Anterior cingulate cortex (tissue), 58 donors: ENCODE measurements at places on chromosomes 12 and 14.

- no peak for DNase-seq
These were observed 33.2 kb upstream of the PRKAB1 start for GRCh38 chr12:119634743-119635142.

DNA sequence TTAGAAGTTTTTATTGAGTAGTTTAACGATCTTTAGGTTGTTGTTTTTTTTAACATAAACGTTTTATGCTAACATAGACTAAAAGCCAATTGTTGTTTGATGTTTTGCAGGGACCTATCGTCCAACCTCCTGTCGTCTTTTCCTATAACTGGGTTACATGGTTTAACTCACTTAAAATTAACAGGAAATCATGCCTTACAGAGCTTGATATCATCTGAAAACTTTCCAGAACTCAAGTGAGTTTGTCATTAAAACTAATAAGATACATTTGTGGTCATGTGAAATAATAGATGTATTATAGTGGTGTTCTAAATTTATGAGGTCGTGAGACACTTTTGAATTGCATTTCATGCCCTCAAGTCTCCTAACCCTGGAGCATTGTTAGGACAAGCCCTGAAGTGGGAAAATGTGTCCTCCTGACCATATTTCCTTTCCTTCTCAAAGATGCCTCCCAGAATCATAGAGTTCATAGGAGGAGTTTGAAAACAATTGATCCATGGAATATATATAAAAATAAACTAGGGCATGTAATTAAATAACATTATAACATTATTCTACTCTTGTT, 84.9 kb downstream of the ZFC3H1 start:
- no peak for DNase-seq

GRCh38 chr12:4307593-4308333, 13.2 kb upstream of the TIGAR start:
- DNase-seq = peak; percentile 70

DNA sequence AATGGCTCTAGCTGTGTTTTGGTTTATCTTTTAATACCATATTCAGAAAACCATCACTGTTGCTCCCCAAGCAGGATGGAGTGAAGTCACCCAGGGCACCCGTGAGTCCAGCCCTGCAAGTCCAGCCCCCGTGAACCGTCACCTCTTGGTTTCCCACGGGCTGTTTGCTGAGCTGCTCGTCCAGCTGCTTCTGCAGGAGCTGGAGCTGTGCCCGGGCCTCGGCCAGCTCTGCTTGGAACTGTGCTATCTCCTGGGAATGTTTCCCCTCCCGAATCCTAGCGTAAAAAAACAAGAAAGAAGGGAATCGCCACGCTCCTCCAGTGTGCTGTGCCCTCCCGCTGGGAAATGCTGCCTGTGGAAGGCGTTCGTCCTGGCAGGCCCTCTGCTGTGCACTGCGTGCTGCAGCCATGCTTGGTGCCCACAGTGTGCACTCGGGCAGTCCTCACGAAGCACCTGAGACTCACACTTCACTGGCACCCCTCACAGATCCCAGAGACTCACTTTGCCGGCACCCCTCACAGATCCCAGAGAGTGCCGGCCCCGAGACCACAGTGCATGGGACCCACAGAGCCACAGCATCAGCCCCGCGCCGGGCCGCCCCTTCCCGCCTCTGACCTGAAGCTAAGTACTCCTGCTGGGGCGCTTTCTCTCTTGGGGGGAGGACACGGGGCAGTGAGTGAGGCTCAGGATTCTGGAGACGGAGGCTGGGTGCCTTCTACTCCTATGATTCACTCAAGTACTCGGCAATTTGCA, 15.4 kb upstream of the ANKLE2 start:
- no peak for DNase-seq

- DNase-seq = no peak
These were observed 18.7 kb downstream of the FLVCR2 start for GRCh38 chr14:75597149-75597548.

- DNase-seq = no peak
These were observed 154.3 kb downstream of the TSPAN9 start for GRCh38 chr12:3231399-3231876.

DNA sequence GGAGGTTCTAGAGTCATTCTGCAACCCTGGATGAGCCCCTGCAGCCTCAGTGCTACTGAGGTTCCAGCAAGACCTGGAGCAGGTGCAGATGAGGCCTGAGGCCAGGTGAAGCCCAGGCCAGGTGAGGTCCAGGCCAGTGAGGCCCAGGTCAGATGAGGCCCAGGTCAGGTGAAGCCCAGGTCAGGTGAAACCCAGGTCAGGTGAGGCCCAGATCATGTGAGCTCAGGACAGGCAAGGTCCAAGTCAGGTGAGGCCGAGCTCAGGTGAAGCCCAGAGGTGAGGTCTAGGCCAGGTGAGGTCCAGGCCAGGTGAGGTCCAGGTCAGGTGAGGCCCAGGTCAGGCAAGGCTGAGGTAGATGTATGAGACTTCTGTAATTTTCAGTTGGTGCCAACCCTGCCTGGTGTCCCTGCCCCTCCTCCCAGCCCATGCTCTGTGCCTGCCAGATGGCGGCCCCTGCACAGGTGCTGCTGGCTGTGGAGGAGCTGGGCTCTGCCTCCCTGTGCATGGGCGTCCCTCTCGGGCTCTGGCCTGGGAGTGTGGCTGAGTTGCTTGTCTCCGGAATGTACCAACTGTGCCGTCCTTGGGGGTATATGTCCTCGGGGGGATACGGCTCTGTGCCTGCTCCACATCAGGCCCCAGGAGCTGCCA, 388.5 kb downstream of the TMEM121 start:
- no peak for DNase-seq

DNA sequence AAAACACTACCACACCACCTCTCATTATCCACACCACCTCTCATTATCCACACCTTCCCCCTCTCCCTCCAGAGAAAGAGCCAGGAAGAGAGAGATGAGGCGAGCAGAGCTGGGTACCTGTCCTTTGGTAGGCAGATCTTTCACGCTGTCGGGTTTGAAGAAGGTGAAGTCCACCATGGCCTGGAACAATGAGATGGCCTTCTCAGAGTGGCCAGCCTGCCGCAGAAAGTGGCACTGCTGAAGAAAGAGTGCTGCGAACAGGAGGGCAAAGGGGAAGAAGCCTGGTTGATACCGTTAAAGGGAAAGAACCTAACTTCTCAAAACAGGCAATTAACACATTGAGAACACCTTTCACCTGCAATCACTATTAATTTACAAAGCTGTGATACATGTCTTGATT, 30.6 kb downstream of the NRDE2 start:
- DNase-seq = no peak

GRCh38 chr14:56342494-56342942, 224.3 kb downstream of the PELI2 start:
- no peak for DNase-seq

GRCh38 chr14:93533842-93534241, 103.1 kb downstream of the UNC79 start:
- DNase-seq = no peak

DNA sequence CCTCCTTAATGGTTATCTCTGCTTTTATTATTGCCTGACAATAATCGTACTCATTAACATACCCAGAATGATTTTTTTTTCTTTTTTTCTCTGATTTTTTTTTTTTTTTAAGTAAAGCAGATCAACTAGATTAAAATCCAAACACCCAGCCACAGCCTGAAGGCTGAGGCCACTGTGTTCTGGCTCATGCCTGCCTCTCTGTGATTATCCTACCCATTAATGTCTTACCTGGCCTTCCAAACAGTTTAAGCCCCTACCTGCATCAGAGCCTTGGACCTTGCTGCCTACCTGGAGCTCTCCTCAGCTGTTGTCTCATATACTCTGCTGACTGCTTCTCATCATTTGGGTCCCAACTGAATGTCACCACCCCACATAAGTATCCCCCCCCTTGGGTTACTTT, 6.8 kb upstream of the TMED10 start:
- DNase-seq = no peak

DNA sequence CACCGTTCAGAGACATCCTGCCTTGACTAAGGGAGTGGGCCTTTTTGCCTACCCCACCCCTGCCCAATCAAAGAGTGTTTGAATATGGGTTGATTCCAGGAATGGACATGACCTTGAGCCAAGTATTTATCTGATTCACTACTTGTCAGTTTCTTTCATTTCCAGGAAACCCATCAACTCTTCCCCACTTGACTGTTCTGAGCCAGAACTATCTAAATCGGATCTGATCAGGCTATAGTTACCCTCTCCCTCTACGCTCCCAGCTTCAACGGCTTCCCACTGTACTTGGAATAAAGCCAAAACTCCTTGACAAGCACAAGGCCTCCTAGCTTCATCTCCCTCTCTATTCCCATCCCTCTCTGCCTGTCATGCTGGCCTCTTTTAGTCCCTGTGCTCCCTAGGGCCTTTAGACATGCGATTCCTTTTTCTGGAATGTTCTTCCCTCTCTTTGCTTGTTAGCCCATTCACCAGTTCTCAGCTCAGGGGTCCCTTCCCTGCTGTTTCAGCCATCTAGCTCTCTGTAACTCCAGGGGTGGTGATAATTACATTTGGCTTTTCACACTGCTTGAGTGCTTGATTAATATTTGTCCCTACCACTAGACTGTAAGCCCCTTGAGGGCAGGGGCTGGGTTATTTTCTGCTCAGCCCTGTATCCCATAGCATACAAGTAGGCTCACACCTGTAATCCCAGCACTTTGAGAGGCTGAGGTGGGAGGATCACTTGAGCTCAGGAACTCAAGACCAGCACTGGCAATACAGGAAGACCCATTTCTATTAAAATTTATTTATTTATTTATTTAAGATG, 5.5 kb upstream of the ITPK1 start:
- no peak for DNase-seq

- DNase-seq = no peak
These were observed 114.3 kb downstream of the ADCK1 start for GRCh38 chr14:77914073-77914721.

DNA sequence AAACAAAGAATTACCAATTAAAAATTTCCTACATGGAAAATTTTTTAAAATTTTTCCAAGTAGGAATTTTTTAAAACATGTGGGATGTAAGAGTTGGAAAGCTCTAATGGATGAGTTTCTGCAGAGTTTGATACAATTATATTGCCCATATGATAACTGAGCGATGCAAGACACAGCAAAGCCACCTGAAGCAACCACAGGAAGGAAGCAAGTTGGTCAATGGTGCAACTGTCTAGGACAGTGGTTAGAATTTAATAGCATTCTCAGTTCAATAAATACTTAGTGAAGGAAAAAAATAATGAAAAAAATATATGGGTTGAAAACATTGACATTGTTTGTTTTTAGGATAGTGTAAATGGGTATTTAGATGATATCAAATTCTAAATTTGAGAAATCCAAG, 178.6 kb upstream of the GARIN2 start:
- DNase-seq = no peak

GRCh38 chr14:102620413-102620812, 28.0 kb downstream of the RCOR1 start:
- no peak for DNase-seq

GRCh38 chr14:60757567-60758002, 23.0 kb downstream of the MNAT1 start:
- no peak for DNase-seq

DNA sequence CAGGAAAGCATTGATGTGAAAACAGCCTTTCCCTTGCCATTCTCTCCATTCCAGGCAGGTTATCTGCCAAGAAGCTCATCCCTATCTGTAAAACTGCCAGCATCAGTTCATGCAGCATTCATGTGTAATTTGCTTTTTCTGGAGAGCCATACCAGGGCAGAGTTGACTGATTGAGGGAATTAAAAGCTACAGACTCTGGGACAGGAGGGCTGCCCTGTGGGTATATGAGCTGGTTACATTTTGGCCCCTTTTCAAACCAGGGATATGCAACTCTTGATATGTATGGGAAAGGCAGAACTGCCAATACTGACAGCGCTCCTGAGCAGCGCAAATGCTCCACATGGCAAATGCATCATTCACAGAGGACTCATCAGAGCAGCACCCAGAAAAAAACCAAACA, 53.7 kb downstream of the SYT1 start:
- peak; percentile 20 for DNase-seq

DNA sequence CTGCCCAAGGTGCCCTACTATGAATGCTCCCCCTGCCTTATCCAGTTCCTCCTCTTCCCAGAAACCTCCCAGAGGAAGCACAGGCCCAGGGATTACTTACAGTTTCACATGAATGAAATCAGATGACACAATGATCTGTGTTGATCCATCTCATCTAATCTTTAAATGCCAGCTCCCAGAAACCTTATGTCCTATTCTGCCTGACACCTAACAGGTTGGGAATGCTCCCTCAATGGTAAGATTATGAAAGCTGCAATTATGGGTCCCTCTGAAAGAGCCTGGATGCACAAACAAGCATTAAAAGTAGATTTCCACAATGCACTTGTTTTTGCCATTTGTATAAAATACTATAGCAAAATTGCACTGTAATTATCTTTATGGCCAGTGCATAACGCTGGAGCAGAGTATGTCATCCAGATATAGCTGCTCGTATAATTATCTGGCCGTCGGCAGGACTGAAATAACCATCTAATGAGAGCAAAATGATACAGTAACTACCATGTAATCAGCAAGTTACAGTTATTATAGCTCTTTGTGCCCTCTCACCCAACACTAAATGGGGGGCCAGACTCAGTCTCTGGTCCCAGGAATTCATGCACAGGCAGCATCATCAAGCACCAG, 4.4 kb upstream of the ZBTB39 start:
- no peak for DNase-seq

DNA sequence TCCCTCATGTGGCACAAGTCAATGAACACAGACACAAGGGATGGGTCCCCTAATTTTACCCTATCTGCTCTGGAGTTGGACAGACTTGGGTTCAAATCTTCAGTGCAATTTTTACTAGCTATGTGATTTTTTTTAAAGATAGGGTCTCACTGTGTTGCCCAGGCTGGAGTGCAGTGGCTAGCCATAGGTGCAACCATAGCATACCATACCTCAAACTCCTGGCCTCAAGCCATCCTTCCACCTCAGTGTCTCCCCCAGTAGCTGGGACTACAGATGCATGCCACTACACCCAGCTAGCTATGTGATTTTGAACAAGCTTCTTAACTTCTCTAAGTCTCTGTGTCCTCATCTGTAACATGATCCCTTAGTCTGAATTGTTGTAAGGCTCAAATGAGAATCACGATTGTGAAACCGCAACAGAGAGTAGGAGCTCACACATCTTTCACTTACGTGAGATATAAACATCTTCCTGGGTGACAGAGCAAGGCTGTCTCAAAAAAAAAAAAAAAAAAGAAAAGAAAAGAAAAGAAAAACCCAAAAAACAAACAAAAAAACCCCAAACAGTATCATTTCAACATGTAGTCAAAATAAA, 4.7 kb downstream of the CALCOCO1 start:
- DNase-seq = no peak

GRCh38 chr12:107377596-107378385, 284.4 kb upstream of the CRY1 start:
- no peak for DNase-seq

GRCh38 chr12:30794591-30795409, 40.0 kb upstream of the CAPRIN2 start:
- no peak for DNase-seq

- no peak for DNase-seq
These were observed 222.4 kb downstream of the IPO8 start for GRCh38 chr12:30473274-30473673.

DNA sequence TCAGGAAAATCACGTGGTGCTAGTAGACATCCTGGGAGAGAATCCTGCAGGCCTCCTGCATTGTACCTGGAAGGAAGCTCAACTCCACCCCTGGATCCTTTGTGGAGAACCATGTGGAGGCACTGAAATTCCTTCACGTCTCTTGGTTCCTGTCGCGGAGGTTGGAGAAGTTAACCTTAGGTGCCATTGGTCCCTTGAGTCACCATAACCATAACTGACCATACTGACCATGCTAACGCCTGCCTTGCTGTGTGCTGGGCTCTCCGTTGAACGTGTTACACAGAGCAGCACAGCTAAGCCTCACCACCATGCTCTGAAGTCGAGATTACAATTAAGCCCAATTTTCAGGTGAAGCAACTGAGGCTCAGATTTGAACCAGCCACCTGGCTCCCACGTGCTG, 18.6 kb downstream of the C14orf132 start:
- no peak for DNase-seq

GRCh38 chr12:724194-724855, 28.1 kb upstream of the WNK1 start:
- no peak for DNase-seq
